ENCODE measurements at places on chromosomes 3 and 15.

DNA sequence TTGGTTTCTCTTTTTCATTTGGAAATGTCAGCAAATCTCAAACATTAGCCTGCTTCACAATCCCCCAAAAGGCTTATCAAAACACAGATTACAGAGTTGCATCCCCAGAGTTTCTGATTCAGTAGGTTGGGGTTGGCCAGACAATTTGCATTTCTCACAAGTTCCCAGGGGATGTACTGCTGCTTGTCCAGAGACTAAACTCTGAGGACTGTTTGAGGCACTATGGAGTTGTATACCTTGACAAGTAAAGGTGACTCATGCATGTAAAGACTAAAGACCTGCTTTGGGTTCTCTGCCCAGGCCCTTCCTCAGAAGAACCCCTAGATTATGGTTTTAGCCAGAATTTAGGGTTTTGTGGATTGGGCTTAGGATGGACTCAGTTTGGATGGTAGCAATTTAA is 151.1 kb upstream of the ARHGEF26 start:
- DNase-seq = no peak

DNA sequence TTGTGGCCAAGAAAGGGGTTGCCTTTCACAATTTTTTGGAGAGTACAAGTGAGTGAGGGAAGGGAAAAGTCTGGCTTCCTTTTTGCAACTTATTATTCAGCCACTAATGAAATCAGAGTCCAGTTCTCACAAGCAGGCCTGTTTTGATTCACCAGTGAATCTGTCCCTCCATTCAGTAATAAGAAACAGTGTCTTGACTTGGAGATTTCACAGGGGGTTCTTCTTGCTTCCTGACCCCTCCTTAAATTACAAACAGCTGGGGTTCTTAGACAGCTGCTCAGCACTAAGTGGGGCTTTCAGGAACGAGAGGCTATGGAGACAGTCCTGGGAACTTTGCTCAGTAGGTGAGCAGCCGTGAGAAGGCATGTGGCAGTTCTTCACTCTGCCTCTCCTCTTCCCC is 24.5 kb downstream of the SEMA3G start:
- DNase-seq = no peak

DNA sequence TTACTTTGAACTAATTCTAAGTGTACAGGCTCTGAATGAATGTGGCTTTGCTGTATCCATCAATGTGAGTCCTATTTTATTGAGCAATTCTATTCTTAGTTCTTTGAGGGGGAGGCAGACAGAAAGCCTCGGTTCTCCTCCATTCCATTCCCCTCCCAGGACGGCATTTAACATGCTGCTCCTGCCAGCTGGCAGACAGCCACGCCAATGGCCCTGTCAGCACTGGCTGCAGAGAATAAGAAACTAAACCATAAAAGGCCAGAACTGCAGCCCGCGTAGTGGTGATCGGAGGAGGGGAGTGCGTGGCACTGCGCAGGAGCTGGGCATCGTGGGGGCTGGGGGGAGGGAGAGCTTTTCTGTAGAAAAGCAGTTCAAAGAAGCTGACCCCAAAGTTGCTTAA is 76.0 kb upstream of the HACD2 start:
- DNase-seq = peak; percentile 23

DNA sequence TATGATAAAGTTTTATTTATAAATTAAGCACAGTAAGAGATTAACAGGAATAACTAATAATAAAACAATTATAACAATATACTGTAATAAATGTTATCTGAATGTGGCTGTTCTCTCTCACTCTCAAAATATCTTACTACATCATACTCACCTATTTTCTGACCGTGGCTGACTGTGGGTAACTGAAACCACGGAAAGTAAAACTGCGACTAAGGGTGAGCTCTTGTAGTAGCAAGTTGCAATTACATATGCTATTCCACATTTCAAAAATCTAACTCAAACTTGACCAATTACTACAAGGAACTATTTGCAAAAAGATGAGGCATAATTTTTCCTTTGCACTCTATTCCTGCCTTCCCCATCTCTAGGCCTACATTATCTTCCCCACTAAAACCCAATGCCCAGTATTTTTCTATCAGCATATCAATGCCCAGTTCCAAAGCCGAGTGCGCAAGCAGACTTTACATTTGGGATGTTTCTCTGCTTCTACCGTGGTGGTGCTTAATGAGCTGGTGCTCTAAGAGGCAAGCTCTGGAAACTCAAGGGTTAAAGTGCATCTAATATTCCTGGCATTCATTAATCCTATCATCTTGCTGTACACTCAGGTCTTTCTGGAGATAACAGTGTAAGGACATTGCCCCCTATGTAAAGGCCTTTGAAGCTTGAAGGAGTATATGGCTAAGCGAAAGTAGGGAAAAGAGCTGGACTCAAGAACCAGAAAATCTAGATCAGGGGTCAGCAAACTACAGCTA is 6.7 kb downstream of the PCYT1A start:
- no peak for DNase-seq

DNA sequence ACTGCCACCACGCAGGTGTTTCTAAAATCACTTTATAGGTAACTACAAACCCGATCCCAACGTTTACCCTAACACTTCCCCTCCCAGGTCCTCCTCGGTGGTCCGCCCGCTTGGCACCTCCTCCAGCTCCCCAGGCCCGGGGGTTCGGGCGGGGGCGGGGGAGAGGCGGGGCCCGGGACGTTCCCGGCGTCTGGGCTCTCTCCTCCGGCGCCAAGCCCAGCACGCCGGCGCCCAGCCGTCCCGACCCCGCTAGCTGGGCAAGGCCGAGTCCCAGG is 562 bp downstream of the CGGBP1 start:
- no peak for DNase-seq

- DNase-seq = no peak
These were observed 83.8 kb downstream of the THRB start for GRCh38 chr3:24410860-24411259.

DNA sequence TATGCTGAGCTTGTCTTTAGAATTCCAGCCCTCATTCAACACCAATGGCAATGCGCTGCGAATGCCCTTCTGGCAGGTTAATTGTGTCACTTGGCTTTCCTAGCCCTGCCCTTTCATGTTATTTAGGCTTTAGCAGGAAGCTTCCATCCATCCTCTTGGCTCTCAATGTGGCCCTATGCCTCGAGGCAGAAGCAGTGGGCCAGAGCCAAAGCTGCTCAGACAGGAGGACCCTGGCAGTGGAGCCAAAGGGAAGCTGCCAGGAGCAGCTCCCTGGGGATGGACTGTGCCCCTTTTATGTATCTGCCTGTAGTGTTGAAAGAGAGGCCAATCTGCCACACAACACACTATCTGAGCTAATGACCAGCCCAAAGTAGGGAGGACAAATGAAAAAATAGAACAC is 376.4 kb downstream of the CTNNB1 start:
- DNase-seq = no peak

DNA sequence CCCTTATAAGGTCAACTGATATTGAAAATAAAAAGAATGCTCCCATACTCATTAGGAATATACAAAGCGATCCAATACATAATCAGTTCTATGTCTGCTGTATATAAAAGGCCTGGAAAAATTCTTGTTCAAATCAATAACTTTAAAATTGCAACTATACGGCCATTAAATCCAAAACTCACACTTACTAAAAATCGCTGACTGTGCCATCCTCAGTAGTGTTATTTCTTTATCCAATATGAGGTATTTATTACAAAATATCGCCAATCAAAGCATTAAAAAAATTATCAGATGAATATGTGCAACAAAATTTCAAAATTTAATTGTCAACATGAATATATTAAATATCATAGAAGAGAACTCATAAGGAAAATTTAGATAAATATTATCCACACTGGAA is 146.5 kb downstream of the PLD1 start:
- DNase-seq = no peak

GRCh38 chr3:12663401-12663935 is 449 bp downstream of the RAF1 start:
- peak; percentile 72 for DNase-seq

DNA sequence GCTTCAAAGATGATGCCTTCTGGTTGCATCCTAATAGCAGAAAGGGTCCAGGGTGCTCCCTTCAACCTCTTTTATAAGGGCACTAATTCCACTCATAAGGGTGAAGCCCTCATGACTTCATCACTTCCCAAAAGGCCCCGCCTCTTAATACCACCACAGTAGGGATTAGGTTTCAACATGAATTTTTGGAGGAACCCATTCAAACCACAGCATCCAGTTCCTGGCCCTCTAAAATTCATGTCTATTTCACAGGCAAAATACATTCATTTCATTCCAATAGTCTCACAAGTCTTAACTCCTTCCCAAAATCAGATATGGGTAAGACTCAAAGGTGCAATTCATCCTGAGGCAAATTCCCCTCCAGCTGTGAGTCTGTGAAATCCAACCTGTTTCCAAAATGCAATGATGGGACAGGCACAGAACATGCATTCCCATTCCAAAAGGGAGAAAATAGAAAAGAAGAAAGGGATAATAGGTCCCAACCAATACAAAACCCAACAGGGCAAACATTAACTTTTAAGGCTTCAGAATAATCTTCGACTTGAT is 124.0 kb downstream of the ATP1B3 start:
- no peak for DNase-seq

GRCh38 chr3:108175352-108175751 is 46.9 kb downstream of the IFT57 start:
- no peak for DNase-seq

DNA sequence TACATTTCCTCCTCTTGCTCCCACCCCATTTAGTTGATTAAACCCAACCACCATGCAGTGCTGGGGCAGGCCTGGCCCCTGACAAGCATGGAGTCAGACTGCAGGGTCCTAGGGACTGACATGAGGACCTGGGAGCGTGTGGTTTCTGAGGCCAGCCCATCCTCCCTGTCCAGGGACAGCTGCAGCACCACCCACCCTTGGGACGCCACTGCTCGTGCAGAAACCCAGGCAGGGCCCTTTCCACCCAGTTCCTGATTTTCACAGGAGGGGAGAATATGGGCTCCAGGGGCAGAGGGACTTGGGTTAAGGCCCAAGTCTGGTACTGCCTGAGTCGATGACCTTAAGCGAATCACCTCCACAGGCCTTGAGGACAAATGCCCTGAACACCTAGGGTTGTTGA is 23.7 kb downstream of the PLXND1 start:
- DNase-seq = no peak

DNA sequence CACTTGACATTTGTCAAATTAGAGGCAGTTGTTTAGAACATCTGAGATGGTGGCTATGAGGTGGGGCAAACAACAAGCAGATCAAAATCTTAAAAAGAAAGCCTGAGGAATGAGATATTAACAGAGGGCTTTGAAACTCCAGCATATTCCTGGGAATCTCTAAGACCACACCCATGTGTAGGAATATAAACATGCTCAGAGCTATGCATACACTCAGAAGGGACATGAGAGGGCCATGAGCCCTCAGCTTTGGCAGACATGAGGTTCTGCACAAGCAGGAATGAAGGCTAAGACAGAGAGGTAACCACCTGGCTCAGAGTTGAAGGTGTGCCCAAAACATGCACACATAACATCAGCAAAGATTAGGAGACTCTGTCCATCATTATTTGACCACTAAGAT is 37.9 kb downstream of the ATP10A start:
- no peak for DNase-seq

GRCh38 chr3:106239195-106239697 is 370.4 kb upstream of the CBLB start:
- DNase-seq = no peak

- DNase-seq = no peak
These were observed 14.6 kb downstream of the IVD start for GRCh38 chr15:40420071-40420713.

DNA sequence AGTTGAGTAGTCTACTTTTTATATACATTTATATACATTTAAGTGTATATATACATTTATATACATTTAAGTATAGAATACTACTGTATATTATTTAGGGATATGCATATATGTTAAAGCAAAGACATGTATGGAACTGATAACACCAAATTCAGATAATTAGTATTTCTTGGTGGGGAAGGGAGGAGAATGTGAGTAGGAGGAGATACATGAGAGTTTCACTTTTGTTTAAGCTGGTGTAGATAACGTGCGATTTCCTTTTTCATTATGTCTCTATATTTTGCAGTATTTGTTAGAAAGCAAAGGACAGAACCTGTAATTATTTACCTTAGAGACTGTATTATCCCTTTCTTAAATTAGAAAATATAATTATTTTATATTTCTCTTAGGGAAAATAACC is 16.6 kb upstream of the NIT2 start:
- no peak for DNase-seq

GRCh38 chr15:80105193-80105592 is 45.7 kb downstream of the ZFAND6 start:
- DNase-seq = no peak

DNA sequence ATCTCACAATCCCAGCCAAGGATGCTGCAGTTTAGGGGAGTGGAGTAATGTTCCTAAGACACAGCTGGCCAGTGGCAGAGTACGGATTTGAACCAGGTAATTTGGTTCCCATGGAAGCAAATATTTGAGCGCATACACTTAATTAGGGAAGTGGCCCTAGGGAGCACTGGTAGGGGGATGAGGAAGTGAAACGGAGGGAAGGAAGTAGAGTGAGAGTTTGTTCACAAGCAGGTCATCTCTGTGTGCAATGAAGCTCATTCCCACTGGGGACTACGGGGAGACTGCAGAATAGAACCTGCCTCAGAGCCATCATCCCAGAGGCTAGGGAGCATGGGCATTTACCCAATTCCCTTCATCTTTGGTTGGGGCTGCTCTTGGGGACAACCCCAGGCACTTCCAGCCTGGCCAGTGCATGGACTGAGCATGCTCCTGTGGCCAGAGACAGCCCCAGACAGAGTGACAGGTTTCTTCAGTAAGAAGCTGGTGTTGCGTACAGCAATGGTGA is 317.2 kb upstream of the PROK2 start:
- no peak for DNase-seq

DNA sequence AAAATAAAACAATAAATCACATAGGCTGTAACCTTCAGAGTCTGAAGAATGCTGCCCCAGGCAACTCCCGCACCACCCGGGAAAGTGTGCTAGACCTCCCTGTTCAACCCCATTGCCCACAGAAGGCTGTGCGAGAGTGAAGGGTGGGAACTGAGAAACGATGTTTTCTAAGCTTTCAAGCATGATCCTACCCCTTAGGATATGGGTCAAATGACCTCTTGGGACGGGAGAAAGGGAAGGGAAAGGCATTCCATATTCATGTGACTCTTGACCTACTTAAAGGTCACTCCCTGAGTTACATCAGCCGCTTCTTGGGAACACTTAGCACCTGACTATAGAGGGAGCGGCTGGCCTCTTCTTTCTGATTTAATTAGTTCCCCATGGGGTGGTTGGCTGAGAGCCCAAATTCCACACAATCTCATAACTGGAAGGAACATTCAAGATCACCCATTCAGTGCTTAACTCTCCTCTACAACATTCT is 114.7 kb upstream of the SLC24A5 start:
- DNase-seq = no peak

GRCh38 chr3:169475576-169475975 is 187.9 kb downstream of the MECOM start:
- DNase-seq = no peak

All from anterior cingulate cortex (tissue), 58 donors.